ENCODE measurements at places on chromosomes 2 and 18.

DNA sequence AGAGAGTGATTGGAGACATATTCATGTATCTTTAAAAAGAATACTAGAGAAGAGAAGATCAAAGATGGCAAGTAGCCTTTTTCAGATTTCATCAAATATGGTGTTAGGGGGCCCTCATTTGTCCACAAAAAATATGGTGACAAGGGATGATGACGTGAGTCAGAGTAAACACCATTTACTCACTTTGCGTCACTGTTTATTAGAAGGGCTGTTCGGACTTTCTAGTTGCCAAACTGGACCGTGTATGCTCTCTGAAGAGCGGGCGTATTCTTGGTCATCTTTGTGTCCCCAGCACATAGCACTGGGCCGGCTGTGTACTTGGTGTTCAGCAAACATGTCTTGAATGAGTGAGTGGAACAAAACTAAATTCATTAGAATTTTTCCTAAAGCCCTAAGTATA is 37.5 kb downstream of the TTC39C start:
- no peak for DNase-seq

DNA sequence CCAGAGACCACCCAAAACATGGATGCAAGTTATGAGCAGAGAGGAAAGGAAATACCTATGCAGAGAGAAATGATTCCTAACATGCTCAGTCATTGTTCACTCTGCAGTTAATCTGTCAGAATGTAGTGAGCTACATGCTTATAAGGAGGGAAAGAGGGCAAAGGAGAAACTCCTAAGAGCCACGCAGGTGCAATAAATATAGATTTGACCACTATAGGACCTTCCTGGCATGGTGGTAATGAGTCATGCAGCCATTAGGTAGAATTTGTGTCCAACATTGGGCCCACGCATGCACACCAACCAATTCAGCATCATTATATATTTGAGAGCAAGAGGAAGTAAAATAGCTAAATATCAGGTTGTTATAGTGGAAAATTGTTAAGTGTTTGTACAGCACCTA is 699.9 kb downstream of the DSC3 start:
- no peak for DNase-seq

DNA sequence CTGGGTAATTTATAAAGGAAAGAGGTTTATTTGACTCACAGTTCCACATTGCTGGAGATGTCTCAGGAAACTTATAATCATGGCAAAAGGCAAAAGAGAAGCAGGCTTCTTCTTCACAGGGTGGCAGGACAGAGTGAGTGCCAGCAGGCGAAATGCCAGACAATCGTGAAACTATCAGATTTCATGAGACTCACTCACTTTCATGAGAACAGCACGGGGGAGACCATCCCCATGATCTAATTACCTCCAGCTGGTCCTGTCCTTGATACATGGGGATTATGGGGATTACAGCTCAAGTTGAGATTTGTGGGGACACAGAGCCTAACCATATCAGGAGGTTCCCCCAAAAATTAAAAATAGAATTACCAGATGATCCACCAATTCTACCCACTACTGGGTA is 675.5 kb upstream of the SLC8A1 start:
- no peak for DNase-seq

GRCh38 chr2:45892425-45892745 is 240.9 kb downstream of the PRKCE start:
- no peak for DNase-seq

GRCh38 chr2:108641756-108642155 is 77.5 kb upstream of the RANBP2 start:
- no peak for DNase-seq

- no peak for DNase-seq
Observed at GRCh38 chr2:62266433-62267038, 70.6 kb downstream of the B3GNT2 start.

- no peak for DNase-seq
Observed at GRCh38 chr2:168348076-168348475, 100.7 kb upstream of the STK39 start.

DNA sequence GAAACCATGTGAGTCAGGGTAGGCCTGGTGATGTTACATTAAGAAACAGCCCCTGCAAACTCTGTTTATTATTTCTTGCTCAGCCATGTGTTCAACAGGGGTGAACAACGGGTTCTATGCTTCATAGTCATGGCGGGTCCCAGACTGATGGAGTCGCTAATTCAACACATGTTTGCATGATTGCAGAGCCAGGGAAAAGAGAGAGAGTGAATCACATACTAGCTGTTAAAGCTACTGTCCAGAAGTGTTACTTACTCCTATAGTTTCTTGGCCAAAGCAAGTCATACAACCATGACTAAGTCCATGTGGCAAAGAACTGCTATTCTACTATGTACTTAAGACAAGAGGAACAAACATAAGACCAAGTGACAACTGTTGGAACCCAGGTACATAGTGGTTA is 241.2 kb upstream of the SKOR2 start:
- no peak for DNase-seq

DNA sequence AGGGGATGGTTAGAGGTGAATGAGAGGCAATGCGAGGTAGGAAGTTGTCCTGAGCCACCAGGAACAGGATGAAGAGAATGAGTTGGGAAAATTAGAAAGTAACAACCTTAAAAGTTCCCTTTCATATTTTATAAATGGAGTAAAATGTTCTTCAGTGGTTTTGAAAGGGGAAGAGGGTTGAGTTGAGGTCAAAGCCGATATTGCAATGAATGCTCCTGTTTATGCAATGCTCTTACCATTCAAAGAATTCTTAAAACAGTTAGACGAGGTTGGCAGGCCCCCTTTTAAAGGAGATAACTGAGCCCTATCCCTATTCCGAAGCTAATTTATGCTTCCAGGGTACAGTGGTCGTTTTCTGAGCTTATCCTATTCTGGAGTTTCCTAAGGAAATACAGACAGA is 2110.3 kb upstream of the CELF4 start:
- no peak for DNase-seq

DNA sequence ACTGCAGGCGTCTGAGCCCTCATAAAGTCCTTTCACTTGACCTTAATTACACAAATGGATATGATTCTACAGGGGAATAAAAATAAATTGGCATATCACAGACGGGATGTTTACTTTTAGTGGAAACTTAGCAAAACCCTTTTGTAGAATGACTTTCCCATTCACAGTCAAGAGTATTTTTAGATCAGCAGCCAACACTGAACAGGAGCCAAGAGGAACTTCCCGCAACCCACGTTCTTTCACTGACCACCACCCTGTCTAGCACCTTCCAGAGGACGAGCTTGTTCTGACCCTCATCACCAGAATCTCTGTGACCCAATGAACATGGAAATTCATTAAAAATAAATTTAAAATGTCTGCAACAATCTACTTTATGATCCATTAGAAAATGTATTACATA is 119.0 kb upstream of the SNTG2 start:
- DNase-seq = no peak

DNA sequence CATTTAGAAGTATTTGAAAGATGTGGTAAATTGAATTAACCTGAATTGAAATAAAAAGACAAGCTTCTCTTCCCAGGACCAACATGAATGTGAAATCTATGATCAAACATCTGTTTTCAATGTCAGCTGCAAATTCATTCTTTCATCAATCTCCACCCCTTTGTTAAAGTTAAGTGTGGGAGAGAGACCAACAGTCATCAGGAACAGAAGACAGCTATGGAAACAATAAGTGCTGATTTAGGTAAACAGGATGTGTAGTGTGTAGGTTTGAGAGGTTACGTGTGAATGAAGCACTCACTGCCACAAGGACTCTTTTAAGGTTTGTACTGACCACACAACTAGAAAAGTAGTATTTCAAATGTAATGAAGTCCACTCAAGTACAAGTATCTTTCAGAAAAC is 1659.8 kb upstream of the CELF4 start:
- no peak for DNase-seq

DNA sequence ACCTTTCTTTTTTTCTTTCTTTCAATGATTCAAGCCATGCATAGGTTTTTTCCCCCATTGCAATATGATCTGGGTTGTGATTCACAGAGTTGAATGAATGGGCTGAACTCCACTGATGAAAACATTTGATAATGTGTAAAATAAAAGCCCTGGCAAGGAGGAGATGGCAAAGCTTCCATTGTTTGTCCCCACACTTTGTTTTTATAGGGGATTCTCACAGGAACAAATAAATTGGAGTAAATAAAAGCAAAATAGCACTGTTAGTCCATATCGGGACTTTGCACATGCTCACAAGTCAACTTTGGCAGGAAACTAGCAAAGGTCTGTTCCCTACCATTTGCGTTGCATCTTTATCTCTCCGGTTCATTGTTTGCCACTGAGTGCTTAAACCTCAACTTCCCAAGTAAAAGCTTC is 55.7 kb downstream of the MEIS1 start:
- no peak for DNase-seq

GRCh38 chr2:12416600-12416999 is 300.1 kb upstream of the TRIB2 start:
- DNase-seq = peak; percentile 60

DNA sequence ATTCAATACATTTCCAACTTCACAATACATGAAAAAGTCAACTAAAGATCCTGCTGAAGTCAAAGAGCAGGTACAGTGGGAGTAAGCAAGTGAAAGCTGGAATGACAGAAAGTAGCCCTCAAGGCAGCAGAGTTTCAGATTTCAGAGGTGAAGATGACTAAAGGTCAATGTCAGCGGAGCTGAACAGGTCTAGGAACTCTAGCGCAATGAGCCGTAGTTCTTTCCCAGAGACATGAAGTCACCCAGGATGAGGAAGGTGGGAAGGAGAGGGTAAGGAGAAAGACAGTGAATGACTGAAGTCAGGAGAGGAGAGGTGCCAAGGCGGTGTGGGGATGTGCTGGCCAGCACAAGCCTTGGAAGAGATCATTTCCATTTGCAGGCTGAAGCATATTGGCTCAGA is 28.1 kb downstream of the PTPN2 start:
- DNase-seq = no peak

- DNase-seq = no peak
Observed at GRCh38 chr2:159900343-159900742, 102.3 kb upstream of the CD302 start.

GRCh38 chr2:11829324-11829946 is 83.0 kb downstream of the LPIN1 start:
- DNase-seq = peak; percentile 69

DNA sequence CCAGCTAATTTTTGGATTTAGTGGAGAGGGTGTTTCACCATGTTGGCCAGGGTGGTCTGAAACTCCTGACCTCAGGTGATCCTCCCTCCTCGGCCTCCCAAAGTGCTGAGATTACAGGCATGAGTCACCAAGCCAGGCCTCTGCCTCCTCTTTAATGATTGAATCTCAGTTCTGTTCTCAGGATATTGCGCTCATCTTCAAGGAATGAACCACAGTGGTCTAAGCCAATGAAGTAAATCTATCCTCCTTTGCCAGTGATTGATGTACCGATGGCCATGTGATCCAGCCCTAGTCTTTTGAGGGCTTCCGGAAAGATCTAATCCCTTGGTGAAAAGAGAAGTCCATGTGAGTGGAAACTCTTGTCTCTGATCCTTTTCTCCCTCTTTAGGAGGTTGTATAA is 48.6 kb downstream of the POLE4 start:
- DNase-seq = no peak

DNA sequence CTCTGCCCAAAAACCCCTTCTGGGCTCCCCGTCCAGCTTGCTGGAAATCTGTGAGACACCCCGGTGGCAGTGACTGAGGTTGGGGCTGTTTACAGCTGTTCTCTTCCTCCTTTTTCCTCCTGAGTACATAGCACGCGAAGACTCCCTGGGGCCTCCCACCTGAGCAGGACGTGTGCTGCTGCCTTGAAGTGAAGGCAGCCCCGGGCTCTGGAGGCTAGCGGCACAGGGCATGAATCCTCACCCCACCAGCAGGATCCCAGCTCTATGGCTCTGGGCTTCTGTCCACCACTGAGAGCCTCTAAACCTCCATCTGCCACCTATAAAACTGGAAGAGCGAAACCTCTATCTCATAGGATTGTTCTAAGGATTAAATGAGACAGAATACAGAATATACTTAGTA is 182.5 kb downstream of the TMEM163 start:
- DNase-seq = no peak

DNA sequence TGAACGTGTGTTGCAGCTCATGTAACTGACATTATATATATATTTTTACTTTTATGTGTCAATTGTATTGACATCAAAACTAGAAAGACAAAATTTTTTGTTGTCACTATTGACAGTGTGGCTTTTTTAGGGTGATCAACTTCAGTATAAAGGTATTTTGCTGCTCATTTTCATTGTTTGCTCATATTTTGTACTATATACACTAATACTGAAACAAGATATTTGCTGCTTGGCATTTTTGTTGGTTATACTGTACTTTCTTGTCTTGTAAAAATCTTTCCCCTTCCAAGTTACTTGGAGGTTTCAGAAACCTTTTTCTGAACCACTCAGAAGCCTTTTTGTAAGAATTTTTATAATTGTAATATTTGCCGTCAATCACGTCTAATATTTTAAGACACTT is 16.5 kb downstream of the AFTPH start:
- DNase-seq = no peak

- DNase-seq = peak; percentile 14
Observed at GRCh38 chr2:200585730-200586643, at the start of gene AOX1. AOX1 (plus strand) TSS chr2:200586014; CDS start chr2:200586109, 95 bp downstream.

DNA sequence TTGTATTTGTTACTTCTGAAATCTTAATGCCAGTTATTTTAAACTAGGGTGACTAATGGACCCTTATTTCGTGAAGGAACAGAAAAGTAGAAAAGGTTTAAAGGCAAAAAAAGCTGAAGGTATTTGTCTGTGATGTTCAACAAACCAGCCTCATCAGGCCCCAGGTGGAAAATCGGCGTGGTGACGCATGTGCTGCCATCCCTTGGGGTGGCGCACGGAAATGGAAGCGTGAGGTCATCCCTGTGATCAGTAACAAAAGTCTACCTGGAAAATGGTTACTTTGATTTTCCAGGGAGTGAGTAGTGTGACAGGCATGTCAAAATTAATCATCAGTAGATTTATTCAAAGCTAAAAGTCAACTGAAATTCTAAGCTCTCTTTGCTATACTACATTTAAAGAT is 313.2 kb downstream of the GBX2 start:
- DNase-seq = no peak

- DNase-seq = peak; percentile 10
Observed at GRCh38 chr2:207807516-207807915, 37.8 kb upstream of the FZD5 start.

DNA sequence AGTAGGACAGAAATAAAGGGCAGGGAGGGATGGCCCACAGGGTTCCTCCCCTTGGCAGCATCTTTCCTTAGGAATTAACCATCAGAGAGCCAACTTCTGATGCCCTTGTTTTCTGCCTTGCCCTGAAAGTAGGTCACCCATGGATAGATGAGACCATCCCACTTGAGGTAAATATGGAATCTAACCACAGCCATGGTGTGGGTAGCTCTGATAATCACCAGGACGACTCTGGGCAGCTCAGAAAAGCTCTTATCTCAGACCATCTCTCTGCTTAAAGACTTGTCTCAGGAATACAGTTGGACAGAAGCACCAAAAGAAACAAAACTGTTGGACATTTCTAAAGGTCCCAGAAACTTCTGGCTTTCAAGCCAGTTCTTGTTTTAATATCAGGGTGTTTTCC is 101.4 kb upstream of the CELF4 start:
- no peak for DNase-seq

Data from activated CD4-positive, alpha-beta T cell treated with anti-CD3 and anti-CD28 coated beads, Interleukin-2, amount 50 U/mL, for 48 hours (primary cell).